ENCODE measurements at places on chromosomes 4 and X.

- DNase-seq = no peak
Observed at GRCh38 chr4:175927121-175927520, 115.1 kb upstream of the GPM6A start.

DNA sequence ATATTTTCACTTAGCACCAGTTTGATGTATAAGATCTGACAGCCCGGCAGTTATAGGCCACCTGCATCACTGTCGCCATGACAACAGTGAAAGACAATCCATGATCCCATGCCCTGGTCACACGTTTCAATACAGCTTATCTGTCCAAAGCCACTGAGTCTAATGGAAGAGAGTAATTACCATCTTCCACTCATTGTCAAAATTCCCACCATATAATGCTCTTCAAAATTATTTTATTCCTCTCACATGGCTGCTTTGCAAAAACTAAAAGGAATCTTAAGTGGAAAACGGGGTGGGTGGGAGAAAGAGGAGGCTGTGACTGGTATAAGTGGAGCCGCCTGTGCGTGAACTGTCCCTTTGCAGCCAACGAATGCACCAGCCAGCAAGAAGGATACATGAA lies 44.2 kb downstream of the MAML3 start:
- no peak for DNase-seq

DNA sequence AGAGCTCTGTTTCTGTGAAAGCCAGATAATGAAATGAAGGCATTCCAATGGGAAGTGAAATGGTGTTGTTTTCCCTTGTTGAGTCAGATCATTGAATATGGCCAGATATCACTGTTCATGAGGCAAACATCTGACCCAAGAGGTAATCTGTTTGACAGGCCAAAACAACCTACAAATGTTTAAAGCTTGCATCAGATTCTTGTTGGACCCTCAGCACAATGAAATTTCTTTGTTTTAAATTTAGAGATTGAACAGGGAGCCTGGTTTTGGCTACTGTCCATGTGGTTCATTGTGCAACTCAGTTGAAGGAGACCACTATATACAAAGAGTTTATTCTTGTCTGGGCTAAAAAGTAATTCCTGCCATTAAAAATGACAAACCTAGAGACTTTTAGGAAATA lies 159.1 kb downstream of the AFF2 start:
- DNase-seq = no peak

DNA sequence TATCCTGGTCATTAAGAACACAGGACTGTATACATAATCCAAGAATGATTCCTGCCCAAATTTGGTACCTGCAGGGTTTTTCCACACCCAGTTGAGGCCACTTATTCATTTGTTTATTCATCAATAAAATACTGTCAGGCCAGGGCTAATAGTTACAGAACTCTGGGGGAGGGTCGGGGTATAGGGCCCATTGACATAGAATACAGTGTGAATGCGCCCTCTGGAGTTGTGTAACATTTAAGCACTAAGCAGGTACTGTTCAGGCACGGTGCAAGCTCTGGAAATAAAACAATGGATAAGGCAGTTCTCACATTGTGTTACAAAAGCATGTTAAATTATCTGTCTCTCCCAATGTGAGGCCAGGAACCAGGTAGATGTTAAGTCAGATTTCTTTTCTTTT lies 30.8 kb upstream of the LRBA start:
- DNase-seq = no peak

DNA sequence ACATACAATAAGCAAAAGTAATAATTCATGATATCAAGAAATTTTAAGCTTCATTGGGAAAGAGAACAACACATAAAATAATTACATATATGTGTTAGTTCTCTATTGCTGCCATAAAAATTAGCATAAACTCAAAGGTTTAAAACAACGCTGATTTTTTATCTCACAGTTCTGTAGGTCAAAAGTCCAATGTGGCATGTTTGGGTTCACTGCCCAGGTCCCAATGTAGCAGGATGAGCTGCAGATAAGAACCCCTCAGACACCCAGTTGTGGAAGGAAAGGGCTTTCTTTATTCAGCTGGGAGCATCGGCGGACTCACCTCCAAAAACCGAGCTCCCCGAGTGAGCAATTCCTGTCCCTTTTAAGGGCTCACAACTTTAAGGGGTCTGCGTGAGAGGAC lies 13.1 kb upstream of the MAGEB16 start:
- DNase-seq = no peak

DNA sequence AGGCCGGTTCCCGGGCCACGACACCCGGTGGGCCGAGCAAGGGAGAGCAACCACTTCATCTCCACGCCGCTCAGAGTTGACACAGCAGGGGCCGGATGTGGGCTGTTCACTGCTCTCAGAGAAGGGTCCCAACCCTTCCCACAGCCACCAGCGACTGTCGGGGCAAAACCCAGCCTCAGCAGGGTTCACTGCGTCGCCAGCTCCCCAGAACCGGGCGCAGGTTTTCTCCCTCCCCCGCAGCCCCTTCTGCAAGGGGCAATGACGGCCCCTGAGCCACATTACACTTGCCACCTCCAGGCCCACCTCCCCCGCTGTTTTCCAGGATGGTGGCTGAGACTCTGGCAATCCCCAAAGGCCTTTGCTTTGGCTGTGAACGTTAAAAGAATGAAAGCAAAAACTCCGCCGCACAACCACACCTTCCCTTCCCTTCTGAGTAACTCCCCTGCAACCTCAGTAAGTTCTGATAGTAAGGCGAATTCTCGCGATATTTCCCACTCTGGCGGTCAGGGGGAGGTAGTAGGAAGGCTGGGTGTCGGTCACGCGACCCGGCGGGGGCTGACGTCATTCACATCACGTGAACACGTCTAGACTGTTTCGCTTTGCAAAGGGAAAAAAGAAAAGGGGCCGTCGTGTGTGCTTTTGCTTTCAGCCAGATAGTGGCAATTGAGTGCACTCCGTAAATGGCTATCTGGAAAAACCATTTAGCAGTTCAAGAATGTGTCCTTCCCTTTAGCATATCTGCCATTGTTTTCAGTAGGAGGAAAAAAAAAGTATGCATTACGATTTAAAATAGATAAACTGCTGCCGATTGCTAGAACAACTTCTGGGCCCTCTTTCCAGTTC lies 869 bp upstream of the CAMK2D start:
- peak; percentile 95 for DNase-seq

DNA sequence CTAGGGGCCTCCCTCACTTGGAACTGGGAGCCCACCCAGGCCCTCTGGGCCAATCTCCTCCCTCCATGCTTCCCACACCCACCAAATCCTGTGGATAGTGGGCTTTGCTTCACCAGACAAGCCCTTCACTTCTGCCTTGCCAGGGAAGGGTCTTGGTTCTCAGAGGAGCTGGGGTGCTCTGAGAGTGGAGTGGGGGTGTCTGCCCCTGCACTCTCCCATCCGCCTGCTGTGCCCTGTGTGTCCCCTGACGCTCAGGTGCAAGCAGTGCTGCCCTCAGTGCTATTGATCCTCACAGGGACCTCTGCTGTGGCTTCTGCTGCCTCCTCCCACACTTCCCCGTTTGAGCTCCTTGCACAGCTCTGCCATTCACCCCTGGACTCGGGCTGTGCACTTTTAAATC lies 117.3 kb upstream of the NKX1-1 start:
- no peak for DNase-seq

DNA sequence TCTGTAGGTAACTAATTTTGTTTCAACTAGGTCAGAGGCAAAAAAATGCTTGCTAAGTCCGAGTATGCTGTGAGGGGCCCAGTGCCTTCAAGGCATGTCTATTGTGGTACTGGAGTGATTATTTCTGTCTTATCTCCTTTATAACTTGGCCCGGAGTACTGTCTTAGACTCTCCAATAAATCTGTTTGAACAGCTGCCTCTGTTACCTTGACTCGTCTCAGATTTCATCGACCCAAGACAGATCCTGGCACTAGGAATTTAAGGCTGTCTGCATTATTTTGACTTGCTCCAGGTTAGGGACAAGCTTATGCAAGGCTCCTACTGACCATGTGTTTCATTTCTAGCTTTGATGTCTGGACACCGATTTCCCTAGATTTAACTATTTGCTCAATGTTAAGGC lies 41.1 kb upstream of the NKAP start:
- DNase-seq = no peak

DNA sequence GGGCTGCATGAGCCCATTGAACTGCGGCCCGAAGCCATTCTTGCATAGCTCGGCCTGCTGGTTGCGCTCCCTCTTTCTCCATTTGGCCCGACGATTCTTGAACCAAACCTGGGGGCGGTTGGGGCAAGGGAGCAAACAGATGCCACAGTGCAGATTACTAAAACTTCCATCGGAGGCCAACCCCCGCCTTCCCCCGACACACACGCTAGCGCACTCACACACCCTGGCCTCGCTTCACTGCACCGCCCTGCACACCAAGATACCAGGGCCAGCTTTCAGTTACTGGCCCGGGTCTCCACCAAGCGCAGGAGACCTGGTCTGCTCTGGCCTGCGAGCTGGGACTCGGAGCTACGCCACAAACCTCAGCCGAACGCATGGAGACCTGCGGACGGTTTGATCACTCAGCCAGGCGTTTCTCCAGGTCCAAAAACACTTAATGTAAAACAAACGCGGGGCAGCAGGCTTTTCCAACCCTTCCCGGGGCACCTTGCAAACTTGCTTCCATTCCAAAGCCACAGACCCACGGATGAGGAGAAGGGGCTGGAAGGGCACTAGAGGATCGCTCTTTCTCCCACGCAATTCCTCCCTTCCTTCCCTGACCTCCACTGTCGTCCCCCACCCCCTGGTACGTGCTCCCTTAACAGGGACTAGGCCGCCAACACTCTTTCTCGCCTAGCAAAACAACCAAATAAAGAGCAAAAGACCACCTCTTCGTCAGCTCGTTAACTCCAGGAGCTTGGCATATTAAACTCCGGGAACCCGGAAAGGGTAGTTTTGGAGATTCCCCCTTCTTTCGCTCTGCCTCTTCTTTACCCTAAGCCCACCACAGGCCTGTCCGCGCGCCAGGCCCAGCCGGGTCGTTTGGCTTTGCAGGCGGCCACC lies 4.1 kb downstream of the PITX2 start:
- DNase-seq = no peak

GRCh38 chrX:71222929-71223328 lies at the start of gene GJB1:
Gene GJB1, plus strand, starts transcription at chrX:71223224. Its CDS starts 484 bp downstream, at chrX:71223708.
- DNase-seq = no peak

DNA sequence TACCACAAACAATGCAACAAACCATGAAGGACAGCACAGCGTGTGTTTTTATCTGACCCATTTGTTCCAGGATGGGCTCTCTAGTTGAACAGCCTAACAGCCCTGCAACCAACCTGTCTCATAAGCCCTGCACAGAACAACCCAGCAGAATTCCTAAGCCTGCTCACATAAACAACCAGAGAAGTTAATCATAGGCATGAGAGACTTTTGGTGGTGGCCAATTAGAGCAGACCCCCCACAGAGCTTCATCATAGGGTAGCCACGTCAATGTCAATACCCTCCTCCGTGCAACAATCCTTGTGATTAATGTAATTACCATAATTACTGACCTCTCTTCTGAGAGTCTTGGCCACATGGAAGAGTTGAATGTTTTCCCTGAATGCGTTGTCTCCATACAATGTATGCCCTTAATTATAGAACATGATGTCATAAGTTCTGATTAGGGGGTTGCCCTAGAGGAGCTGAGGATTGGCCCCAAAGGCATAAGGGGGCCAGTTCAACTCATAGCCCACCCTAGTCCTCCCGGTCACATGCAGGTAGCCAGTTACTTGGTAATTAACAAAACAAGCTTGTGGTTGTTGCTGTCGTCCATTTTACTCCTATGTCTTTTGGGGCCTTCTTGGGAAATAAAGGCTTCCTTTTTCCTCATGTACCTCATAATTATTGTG lies 92.7 kb downstream of the SYNPO2 start:
- no peak for DNase-seq

DNA sequence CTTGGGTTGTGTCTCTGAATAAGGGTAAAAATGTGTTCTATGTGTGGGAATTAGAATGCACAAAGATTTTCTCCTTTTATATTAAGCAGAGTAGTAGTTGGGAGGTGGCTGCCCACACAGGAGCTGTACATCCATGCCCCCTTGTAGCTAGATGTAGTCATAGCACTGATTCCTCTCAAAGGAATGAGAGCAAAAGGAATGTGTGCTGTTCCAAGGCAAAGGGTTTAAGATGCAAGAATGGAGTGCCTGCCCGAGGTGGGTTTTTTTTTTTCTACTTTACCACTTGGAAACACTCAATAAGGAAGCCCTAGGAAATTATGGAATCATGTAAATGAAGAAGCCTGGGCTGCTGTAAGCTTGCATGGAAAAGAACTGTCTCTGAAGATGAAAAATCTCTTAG lies 2183.2 kb upstream of the AGA start:
- DNase-seq = no peak

- no peak for DNase-seq
Observed at GRCh38 chr4:17587094-17587822, 10.3 kb downstream of the LAP3 start.

DNA sequence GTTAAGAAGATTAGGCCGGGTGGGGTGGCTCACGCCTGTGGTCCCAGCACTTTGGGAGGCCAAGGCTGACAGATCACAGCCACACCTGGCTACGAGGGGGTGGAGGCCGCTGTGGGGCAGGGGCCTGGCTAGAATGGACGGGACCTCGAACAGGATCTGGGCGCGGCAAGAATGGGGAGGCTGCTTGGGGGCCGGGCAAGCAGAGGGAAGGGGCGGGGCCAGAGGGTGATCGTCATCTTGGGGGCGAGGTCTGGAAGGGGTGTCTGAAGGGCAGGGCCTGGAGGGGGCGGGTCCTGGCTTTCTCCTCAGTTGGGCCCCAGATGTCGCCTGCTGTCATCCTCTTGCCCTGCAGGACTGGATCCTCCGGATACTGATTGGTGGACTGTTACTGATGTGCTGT lies 57.3 kb upstream of the ENPEP start:
- no peak for DNase-seq

DNA sequence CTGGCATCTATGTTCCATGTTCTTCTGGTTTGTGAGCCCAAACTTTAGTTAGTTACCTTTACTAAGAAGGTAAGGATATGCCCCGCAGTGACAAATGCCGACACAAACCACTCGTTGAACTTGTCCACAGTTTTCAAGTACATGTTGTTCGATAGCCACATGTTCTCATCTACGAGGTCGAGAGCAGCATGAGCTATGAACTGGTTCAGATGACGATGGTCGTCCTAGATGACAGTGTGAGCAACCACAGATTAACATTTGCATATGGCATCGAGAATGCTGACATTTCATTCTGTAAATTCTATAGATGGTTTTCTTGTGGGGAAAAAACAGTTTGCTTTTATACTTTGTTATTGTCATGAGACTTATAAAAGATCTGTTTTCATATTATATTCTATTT lies 18.0 kb downstream of the TRAPPC2 start:
- DNase-seq = no peak

- DNase-seq = no peak
Observed at GRCh38 chr4:56905796-56906195, 1.9 kb upstream of the REST start.
